ENCODE measurements at places on chromosomes 1 and 21. TPM values are rescaled to one million over a fixed set of nuclear protein-coding genes. Genes with fewer than 3 reads are reported as not detected.
A peak's percentile ranks its signal among the peaks of the same experiment; 100 is the strongest.

DNA sequence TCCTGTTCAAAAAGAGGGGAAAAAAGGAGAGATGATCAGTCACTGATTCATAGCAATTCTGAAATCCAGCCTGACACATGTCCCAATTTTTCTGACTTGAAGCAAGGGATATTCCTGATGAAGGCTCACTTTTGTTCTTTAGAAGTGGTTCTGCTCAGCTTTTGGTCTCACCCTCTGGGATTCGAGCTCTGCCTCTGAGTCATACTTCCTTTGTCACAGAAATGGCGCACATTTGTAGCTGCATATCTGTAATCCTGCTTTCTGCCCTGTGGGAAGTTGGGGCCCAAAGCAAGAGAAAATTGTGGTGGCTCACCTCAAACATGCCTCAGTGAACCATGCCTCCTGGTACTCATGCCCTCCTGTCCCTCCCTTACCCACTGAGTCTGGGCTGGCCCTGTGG is 22.3 kb upstream of the FAM78B start:
- no peaks in the 10 kb centered on the region for H3K27me3 ChIP-seq
- peaks cover 10% of the 10 kb centered on the region for H3K4me1 ChIP-seq
- DNase-seq = no peak
- H3K27ac ChIP-seq = no peak overlapping the region

Gene RPF1
- 33.8 TPM for total RNA-seq

- no peaks in the 10 kb centered on the region for H3K36me3 ChIP-seq
- no peak for DNase-seq
- no peak overlapping the region for H3K4me3 ChIP-seq
- no peak overlapping the region for H3K27ac ChIP-seq
Observed at GRCh38 chr1:231188072-231188471, 26.2 kb downstream of the TRIM67 start.

DNA sequence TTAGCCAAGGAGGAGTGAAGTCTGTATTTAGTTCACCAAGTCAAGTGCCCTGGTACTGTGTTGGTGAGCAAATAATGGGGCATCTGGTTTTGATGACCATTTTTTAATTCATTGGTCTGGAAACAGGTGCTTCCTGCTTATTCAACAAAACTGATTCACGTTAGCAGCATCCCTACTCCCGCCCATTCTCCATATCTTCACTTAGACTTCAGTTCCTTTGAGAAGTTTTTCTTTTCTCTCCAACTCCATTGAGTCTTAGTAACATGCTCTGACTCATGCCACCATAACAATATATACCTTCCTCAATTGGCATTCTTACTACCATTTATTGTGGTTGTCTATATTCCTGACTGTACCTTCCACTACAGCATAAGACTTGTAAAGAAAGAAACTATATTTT is 468.9 kb downstream of the DPYD start:
- H3K27ac ChIP-seq = no peak overlapping the region
- no peak overlapping the region for H3K4me3 ChIP-seq
- H3K36me3 ChIP-seq = no peaks in the 10 kb centered on the region

- H3K4me1 ChIP-seq = no peaks in the 10 kb centered on the region
- no peak overlapping the region for H3K27ac ChIP-seq
- H3K27me3 ChIP-seq = no peaks in the 10 kb centered on the region
- no peak for DNase-seq
Observed at GRCh38 chr1:44284184-44284583, 70.9 kb downstream of the ERI3 start.

DNA sequence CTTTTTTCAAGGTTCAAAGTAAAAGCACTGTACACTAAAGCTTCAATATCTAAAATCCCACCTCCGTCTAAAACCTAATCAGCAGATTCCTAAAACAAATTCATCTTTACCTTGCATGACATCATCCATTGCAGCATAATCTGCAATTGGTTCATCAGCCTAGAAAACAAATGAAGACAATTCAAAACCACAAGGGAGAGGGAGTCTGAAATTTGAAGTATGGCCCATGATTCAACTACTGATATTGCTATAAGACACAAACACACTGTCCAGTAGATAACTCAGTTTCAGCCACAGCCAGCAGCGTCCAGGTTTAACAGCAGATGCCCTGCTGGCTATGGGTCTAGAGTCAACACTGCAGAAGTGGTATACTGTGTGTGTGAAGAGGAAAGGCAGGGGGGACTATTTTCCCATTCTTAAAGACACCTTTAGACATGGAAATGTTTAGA is 17.9 kb upstream of the RAP1GAP start:
- DNase-seq = no peak
- peaks cover 56% of the 10 kb centered on the region for H3K36me3 ChIP-seq
- H3K4me3 ChIP-seq = no peak overlapping the region
- H3K27me3 ChIP-seq = no peaks in the 10 kb centered on the region
- H3K4me1 ChIP-seq = no peaks in the 10 kb centered on the region

DNA sequence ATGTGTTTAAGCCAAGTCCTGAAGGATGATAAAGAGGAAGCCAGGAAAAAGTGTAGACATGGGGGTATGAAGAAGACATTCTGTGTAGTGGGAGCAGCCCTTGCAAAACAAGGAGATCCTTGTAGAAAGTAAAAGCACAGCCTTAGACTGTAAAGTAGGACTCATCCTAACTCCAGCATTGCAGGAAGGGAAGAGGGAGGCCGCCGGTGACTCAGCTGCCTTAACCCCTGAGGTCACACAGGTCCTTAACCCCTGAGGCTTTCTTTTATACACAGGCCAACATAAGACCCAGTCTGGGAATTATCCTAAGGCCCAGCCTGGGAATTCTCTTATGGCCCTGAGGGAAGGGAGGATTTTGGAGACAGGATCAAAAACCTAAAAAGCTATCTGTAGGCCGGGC is 18.0 kb downstream of the PGM1 start:
- H3K4me1 ChIP-seq = peaks cover 30% of the 10 kb centered on the region
- H3K4me3 ChIP-seq = no peak overlapping the region
- DNase-seq = no peak
- H3K27ac ChIP-seq = peak overlapping the region; percentile 20
- no peaks in the 10 kb centered on the region for H3K27me3 ChIP-seq

Gene BARHL2
- total RNA-seq = not detected

GRCh38 chr1:172089768-172090510 is 248.6 kb downstream of the DNM3 start:
- peaks cover 31% of the 10 kb centered on the region for H3K4me1 ChIP-seq
- no peaks in the 10 kb centered on the region for H3K27me3 ChIP-seq
- H3K36me3 ChIP-seq = no peaks in the 10 kb centered on the region
- no peak overlapping the region for H3K4me3 ChIP-seq
- no peak overlapping the region for H3K27ac ChIP-seq
- DNase-seq = peak; percentile 71

DNA sequence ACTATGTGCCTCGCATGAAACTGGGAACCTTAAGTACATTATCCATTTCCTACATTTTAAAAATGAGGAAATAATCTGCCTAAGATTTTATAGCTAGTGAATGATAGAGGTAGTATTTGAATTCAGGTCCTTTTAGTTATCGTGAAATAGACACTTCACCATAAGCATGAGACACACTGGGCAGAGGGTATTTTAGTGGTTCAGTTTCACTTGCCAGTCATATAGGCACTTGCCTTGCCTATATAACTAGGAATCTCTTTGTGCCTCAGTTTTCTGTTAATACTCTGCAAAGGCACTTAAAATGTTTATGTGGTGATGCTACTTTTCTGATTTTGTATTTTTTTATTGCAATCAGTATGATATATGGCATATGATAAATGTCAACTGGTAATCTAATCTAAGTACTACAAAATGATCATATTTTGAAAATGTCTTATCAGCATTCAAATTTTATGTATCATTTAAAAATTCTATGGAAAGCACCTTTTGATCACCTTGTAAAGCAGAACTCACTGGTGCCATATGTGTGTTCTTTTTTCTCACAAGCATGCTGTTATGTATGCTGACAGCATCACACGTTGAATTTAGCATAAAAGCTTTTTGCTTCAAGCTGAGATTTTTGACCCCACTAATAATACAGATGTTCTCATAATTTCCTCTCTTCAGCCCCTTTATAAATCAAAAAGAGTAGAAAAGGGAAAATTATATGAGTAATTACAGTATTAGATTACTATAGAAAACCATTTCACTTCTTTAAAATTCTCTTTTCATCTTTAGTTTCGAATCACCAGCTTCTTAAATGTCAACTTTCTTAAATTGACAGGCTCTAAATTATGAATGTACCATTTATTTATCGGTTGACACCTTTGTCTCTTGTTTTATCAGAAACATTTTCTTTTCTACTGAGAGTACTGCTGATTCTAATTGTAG is 52.6 kb downstream of the RPS6KC1 start:
- no peak overlapping the region for H3K27ac ChIP-seq
- DNase-seq = no peak
- H3K36me3 ChIP-seq = peaks cover 8% of the 10 kb centered on the region
- no peaks in the 10 kb centered on the region for H3K27me3 ChIP-seq
- no peaks in the 10 kb centered on the region for H3K4me1 ChIP-seq

- DNase-seq = peak; percentile 23
- H3K36me3 ChIP-seq = no peaks in the 10 kb centered on the region
- no peaks in the 10 kb centered on the region for H3K27me3 ChIP-seq
- peaks cover 36% of the 10 kb centered on the region for H3K4me1 ChIP-seq
- no peak overlapping the region for H3K4me3 ChIP-seq
Observed at GRCh38 chr1:10555635-10556429, 81.1 kb downstream of the PEX14 start.

Gene CREG1
- 21.0 TPM for total RNA-seq

GRCh38 chr1:110337704-110338308 is 1.4 kb upstream of the RBM15 start:
- peaks cover 28% of the 10 kb centered on the region for H3K36me3 ChIP-seq
- no peak overlapping the region for H3K4me3 ChIP-seq
- peak overlapping the region; percentile 99 for H3K27ac ChIP-seq
- peaks cover 41% of the 10 kb centered on the region for H3K4me1 ChIP-seq

Gene UMODL1
- not detected for total RNA-seq

- no peaks in the 10 kb centered on the region for H3K36me3 ChIP-seq
- H3K27me3 ChIP-seq = no peaks in the 10 kb centered on the region
- H3K4me3 ChIP-seq = no peak overlapping the region
- H3K27ac ChIP-seq = no peak overlapping the region
- no peak for DNase-seq
Observed at GRCh38 chr21:42025376-42026081, 15.4 kb upstream of the ZBTB21 start.

Gene TRIM67
- total RNA-seq = not detected
